GM12878 (cell line): ENCODE measurements at places on chromosomes 2 and 18.

DNA sequence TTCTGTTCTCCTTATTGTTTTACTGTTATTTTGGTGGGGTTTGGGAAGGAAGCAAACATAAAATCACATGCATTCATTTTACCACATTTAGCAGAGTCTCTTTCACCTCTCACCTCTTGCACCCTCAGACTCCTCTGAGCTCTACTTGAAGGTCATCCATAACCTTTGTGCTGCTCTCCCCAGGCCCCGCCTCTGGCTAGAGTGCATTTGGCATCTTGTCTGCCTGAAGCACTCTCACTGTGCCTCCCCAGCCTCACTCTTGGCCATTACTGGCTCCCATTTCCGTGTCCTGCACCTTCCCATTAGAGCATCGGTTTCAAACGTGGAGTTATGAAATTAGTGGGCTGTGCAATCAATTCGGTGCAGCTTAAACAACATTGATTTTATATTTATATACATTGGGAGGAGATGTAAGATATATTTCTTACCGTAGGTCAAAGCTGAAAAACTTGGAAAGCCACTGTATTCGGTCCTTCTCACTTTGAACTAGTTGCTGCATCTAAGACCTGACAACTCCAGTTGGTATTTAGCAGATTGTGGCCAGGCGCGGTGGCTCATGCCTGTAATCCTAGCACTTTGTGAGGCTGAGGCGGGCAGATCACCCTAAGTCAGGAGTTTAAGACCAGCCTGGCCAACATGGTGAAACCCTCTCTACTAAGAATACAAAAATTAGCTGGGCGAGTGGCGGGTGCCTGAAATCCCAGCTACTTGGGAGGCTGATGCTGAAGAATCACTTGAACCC lies 6.9 kb upstream of the ZFAND2B start:
- H3K36me3 ChIP-seq: no peaks in the 10 kb centered on the region
- no peaks in the 10 kb centered on the region for H3K27me3 ChIP-seq
- H3K4me1 ChIP-seq: no peaks in the 10 kb centered on the region
- no peak for DNase-seq

DNA sequence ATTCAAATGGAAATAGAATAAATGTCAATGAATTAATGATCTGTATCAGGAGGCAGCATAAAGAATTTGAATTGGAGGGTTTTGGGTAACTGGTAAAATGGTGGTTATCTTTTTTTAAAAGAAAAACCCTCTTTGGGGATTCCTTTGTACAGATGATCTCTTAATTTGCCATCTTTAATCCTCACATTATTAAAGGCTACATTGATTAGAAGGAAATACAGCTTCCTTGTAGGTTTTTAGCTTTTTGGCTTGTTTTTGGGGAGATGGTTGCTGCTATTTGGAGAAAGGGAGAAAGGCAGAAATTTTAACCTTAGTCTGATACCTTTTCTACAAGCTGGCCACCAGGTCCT lies 600 bp upstream of the MAPRE2 start:
- no peak for DNase-seq
- no peak overlapping the region for H3K27ac ChIP-seq
- H3K36me3 ChIP-seq: no peaks in the 10 kb centered on the region
- H3K4me3 ChIP-seq: peak overlapping the region; percentile 78
- peaks cover 12% of the 10 kb centered on the region; the same call in 1 of the 2 replicates for H3K4me1 ChIP-seq

DNA sequence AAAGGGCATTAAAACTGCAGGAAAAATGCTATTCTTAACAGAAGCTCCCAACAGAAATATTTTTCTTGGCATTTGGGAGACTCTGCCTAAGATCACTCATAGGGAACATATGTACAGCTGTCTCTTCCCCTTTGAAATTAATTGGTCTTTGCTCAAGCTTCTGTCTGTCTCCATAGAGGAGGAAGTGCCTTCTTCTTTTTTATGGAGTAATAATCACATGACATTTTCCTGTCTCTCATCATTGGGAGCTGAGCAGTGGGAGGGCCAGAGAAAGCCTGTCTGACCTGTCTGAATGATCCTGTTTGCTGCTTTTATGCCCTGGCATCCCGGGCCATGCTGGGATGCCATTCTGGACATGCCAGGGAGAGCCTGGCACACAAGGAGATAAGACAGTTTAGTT lies 145.6 kb downstream of the AQP4 start:
- DNase-seq: no peak
- H3K36me3 ChIP-seq: no peaks in the 10 kb centered on the region
- no peak overlapping the region for H3K4me3 ChIP-seq

GRCh38 chr2:168712053-168712452 lies 90.4 kb upstream of the NOSTRIN start:
- peak overlapping the region; percentile 62 for H3K27ac ChIP-seq
- peak; percentile 91 for DNase-seq
- H3K27me3 ChIP-seq: no peaks in the 10 kb centered on the region
- H3K36me3 ChIP-seq: no peaks in the 10 kb centered on the region
- H3K4me1 ChIP-seq: peaks cover 16% of the 10 kb centered on the region
- H3K4me3 ChIP-seq: no peak overlapping the region

GRCh38 chr2:197136452-197136851 lies 174.1 kb downstream of the ANKRD44 start:
- H3K27ac ChIP-seq: no peak overlapping the region
- DNase-seq: no peak
- peaks cover 9% of the 10 kb centered on the region; the same call in 1 of the 2 replicates for H3K36me3 ChIP-seq
- H3K4me3 ChIP-seq: no peak overlapping the region

DNA sequence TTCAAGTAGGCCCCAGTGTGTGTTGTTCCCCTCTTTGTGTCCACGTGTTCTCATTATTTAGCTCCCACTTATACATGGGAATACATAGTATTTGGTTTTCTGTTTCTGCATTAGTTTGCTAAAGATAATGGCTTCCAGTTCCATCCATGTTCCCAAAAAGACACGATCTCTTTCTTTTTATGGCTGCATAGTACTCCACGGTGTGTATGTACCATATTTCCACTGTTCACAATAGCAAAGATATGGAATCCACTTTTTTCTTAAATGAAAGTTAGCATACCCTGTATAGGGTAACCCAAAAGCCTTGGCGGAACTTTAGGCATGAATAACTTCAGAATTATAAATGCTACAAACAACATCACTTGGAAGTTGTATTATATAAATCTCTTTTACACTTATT lies 83.4 kb upstream of the NDUFV2 start:
- H3K36me3 ChIP-seq: no peaks in the 10 kb centered on the region
- H3K4me3 ChIP-seq: no peak overlapping the region
- H3K27ac ChIP-seq: no peak overlapping the region
- H3K27me3 ChIP-seq: no peaks in the 10 kb centered on the region
- H3K4me1 ChIP-seq: peaks cover 15% of the 10 kb centered on the region

- no peaks in the 10 kb centered on the region for H3K36me3 ChIP-seq
- H3K4me3 ChIP-seq: no peak overlapping the region
- no peak overlapping the region for H3K27ac ChIP-seq
- H3K4me1 ChIP-seq: no peaks in the 10 kb centered on the region
- 0 out of 2 replicates have a peak, but pooled peaks cover 1% of the 10 kb centered on the region for H3K27me3 ChIP-seq
These were observed 156.2 kb downstream of the DDX1 start for GRCh38 chr2:15747603-15748471.

- no peaks in the 10 kb centered on the region for H3K4me1 ChIP-seq
- no peak overlapping the region for H3K27ac ChIP-seq
- no peak for DNase-seq
These were observed 26.8 kb downstream of the NIFK start for GRCh38 chr2:121709776-121710469.

DNA sequence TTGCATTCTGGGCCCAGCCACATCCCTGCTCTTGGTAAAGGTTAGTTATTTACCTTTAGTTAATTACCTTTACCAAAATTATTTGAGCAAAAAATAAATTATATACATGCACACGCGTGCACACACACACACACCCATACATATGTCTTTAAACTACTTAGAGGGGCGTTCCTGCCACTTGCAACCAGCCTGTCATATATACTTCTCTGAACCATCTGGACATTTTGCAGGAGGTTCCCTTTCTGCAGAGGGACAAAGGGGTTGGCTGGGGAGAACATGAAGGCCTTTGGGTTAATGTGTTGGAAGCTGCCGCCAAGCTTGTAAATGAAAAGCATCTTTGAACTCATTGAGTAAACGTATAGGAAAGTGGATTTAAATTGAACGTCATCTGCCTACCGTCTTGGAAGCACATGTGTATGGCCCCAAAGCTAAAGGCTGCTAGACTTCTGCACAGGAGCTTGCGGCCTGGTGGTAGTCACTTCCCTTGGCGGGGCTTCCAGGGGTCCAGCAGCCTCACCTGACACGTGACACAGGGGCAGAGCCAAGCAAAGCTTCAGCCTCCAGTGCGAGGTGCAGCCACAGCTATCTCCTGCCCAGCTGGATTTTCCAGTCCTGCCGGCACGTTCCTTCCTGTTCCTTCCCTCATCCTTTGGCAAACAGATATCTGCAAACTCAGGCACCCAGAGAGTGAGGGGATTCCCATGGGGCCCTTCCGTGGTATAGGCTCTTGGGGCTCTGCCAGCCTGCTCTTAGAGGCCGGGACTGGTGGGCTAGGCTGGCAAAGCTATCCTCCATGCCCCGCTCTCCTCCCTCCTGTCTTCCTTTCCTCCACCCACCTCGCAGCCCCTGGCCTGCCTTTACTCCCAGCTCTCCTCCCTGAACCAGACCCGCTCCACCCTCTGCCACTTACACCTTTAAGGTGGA lies 46.1 kb downstream of the SERTAD2 start:
- peak overlapping the region; percentile 95 for H3K27ac ChIP-seq
- peaks cover 30% of the 10 kb centered on the region for H3K4me1 ChIP-seq
- H3K4me3 ChIP-seq: peak overlapping the region; percentile 56; the same call in 1 of the 2 replicates
- DNase-seq: no peak
- H3K36me3 ChIP-seq: no peaks in the 10 kb centered on the region
- H3K27me3 ChIP-seq: no peaks in the 10 kb centered on the region

DNA sequence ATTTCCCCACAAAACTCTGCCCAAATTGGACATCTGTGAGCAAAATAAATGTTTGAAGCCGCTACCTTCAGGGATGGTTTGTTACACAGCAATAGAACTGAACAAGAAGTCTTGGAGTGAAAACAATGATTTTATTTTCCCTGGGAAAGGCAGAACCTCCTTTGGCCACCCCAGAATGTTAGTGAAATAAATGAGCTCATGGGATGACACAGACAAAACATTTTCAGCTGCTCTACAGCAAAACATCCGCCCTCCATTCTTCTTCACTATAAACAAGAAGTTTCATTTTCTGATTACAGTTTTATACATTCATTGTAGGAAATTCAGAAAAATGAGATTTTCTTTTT lies 4.3 kb upstream of the EFHD1 start:
- H3K4me1 ChIP-seq: no peaks in the 10 kb centered on the region
- no peak overlapping the region for H3K27ac ChIP-seq
- H3K27me3 ChIP-seq: peaks cover 5% of the 10 kb centered on the region
- no peaks in the 10 kb centered on the region for H3K36me3 ChIP-seq
- DNase-seq: no peak

DNA sequence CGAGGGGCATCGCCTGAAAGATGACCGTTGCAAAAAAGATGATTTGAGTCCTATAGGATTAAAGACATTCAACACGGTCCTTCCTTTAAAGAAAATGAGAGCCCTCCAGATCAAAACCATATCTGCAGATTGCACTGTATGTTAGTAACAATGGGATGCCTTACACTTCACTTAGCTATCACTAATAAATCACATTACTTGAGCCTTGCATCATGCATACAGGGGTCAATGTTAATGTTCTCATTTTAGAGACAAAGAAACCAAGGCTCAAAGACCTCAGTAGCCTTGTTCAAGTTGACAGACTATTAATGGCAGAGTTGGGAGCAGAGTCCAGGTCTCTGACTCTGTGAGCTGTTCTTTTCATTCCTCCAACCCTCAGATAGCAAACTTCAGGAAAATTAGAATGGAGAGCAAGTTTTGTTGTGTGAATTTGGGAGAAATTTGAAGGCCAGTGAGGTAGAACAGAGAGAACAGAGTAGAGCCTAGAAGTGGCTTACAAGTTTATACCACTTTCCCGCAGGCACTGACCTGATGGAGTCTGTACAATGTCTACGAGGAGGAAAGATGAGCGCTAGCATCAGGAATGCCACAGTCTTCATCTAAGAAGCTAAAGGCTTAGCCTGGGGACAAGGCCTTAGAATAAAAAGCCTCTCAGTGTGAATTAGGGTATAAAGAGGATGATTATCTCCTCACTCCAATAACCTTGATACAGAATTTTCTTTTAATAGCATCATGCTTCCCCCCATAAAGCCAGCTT lies 48.3 kb downstream of the TRIB2 start:
- H3K36me3 ChIP-seq: no peaks in the 10 kb centered on the region
- DNase-seq: no peak
- H3K4me1 ChIP-seq: no peaks in the 10 kb centered on the region

- no peak for DNase-seq
- H3K27ac ChIP-seq: no peak overlapping the region
- H3K27me3 ChIP-seq: no peaks in the 10 kb centered on the region
- peaks cover 14% of the 10 kb centered on the region for H3K36me3 ChIP-seq
These were observed 40.4 kb upstream of the RBM44 start for GRCh38 chr2:237758185-237758584.

DNA sequence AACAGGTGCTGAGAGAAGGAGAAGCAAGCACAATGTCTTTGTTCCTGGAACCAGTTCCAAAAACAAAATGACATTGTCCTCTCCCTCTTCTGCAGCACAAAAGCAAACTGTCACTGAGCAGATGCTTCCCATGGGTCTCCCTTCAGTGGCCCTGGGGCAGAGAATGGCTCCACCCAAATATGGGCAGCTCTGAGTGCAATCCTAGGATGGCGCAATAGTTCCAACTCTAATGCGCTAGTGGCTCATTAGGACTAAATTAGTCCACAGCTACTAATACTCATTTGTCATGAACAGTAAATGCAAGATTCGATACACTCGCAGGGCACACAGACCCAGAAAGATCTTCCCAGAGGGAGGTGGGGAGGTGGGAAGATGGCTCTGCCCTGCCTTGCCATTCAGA lies 205.2 kb upstream of the CHAC2 start:
- H3K4me1 ChIP-seq: no peaks in the 10 kb centered on the region
- no peak for DNase-seq
- H3K4me3 ChIP-seq: no peak overlapping the region

DNA sequence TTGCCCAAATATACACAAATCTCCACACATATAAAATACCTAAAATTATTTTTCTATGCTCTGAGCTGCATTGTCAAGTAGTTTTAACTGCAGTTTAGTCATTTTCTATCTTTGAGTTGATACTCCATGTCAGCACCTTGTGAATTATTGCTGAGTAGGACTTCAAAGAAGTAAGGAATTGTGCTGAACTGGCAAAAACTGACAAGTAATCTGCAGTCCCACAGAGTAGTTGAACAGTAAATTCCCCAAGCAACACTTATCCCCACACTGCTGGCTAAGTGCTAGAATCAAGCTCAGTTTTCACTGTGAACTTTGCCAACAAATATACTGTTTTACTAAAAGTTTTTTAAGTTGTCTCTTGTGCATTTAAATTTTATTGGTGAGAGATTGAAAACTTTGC lies 141.8 kb upstream of the ST6GAL2 start:
- H3K27me3 ChIP-seq: no peaks in the 10 kb centered on the region
- H3K4me1 ChIP-seq: no peaks in the 10 kb centered on the region
- H3K36me3 ChIP-seq: no peaks in the 10 kb centered on the region
- H3K4me3 ChIP-seq: no peak overlapping the region
- H3K27ac ChIP-seq: no peak overlapping the region
- DNase-seq: no peak

- DNase-seq: no peak
- H3K4me3 ChIP-seq: no peak overlapping the region
- H3K36me3 ChIP-seq: no peaks in the 10 kb centered on the region
- no peaks in the 10 kb centered on the region for H3K27me3 ChIP-seq
- H3K27ac ChIP-seq: no peak overlapping the region
These were observed 99.2 kb downstream of the SESTD1 start for GRCh38 chr2:179165356-179166000.

GRCh38 chr2:175490360-175490791 lies 308.9 kb upstream of the ATP5MC3 start:
- no peak for DNase-seq
- no peaks in the 10 kb centered on the region for H3K36me3 ChIP-seq
- H3K27me3 ChIP-seq: no peaks in the 10 kb centered on the region
- H3K4me3 ChIP-seq: no peak overlapping the region
- no peaks in the 10 kb centered on the region for H3K4me1 ChIP-seq

GRCh38 chr2:189837326-189837725 lies 53.1 kb downstream of the PMS1 start:
- no peak overlapping the region for H3K4me3 ChIP-seq
- peaks cover 4% of the 10 kb centered on the region; the same call in 1 of the 2 replicates for H3K4me1 ChIP-seq
- H3K27me3 ChIP-seq: no peaks in the 10 kb centered on the region
- H3K36me3 ChIP-seq: peaks cover 3% of the 10 kb centered on the region; the same call in 1 of the 2 replicates
